ENCODE measurements at places on chromosomes 6 and 20.

DNA sequence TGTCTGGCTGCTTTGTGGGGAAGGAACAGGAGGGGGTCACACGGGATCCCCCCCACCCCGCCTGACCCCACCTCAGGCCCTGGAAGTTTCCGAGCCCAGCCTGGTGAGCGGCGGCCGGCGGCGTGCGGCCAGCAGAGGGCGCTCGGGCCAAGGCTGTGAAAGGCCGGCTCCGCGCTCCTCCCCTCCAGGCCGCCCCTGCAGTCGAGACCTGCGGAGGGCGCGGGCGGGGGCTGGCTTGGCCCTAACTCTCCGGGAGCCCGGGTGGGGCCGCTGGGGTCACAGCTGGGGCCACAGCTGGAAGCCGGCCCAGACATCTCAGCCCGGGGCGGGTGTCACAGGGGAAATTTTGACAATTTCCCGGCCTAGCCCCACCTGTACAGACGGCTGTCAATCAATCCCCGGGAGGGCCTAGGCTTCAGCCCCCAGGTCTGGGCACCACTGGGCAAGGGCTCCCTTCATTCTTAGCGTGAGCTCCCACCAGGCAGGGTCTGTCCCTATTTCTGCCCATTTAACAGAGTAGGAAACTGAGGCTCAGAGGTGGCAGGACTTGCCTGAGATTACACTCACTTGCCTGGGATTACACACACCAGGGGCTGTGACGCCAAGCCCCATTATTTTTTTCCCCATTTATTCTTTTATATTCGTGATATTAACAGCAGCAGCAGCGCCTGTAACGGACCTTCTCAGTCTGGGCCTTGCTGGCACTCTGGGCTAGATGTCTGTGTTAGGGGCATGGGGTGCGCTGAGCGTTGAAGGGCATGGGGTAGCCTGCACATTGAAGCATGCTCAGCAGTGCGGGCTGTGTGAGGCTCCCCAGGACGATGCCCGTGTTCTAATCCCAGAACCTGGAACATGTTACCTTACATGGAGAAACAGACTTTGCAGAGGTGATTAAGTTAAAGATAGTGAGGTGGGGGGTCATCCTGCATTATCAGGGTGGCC lies 23.0 kb downstream of the ZBP1 start:
- DNase-seq, result no peak

- no peak for DNase-seq
Observed at GRCh38 chr20:42938441-42939205, 251.1 kb downstream of the PTPRT start.

- no peak for DNase-seq
Observed at GRCh38 chr6:159716247-159717096, 10.8 kb upstream of the WTAP start.

- DNase-seq, result peak; percentile 57
Observed at GRCh38 chr20:5191829-5192569, 65.2 kb downstream of the CDS2 start.

DNA sequence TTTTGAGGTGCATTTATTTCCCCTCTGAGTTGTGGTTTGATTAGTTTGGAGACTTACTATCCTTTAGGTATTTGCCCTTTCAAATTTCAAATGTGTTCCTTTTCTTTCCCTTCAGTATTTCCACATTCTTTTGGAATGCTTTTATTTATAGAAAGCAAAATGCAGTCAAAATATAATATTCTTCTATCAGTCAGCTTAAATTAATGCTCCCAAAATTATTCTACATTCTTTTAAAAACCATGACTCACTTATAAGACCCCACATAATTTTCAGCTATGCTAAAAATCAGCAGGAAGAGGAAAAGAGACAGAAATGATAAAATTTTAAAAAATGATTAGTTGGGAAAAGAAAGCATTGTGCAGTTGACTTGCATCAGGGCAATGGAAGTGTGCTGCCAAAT lies 180.0 kb upstream of the SMLR1 start:
- DNase-seq, result no peak

- DNase-seq, result no peak
Observed at GRCh38 chr6:136171231-136171630, 78.9 kb downstream of the MTFR2 start.

- DNase-seq, result no peak
Observed at GRCh38 chr6:76043690-76044089, 28.8 kb downstream of the IMPG1 start.

GRCh38 chr6:151702851-151703658 lies 104.4 kb upstream of the ESR1 start:
- no peak for DNase-seq

DNA sequence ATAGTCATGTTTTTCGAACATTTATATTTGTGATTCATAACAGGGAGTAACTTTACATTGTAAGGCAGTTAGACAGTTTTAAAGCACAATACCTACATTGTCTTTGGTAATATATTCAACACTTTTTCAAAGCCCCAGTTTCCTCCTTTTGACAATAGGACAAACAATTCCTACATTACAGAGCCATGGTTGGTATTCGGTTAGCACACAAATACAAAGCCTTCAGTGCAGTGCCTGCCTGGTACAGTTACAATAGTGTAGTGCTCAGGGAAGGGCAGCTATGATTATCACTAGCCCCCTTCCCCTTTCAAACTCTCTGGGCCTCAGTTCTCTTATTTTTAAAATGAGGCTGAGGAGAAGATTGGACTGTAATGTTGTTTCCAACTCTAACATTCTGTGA lies 207.8 kb downstream of the TPBG start:
- no peak for DNase-seq

DNA sequence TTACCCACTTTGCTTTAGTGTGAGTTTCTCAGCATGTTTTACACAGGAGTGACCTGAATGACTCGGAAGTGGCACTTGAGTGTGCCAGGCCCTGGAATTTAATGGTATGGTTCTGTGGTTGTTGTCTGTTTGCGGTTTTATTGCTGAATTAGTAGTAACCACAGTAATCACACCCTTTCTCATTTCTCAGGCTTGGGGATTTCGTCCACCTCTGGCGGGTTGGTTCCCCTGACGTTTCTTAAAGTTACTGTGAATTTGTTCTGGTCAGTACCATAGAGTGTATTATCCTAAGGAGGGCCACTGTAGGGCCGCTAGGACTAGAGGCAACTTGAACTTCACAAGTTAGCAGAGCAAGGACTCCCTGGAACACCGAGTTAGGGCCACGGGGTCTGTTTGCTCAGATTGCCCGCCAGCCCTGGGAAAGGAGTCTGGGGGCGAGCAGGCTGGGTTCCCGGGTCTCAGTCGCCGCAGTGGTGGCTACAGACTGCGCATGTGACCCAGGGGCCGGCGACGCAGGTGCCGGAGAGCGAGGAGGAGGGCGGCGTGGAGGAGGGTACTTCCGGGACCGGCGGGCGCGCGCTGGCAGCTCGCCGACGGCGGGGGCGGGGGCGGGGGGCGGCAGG lies 546 bp upstream of the KLHL32 start:
- DNase-seq, result no peak

Data from Panc1 (cell line).